ENCODE measurements at places on chromosomes 2 and 18.

DNA sequence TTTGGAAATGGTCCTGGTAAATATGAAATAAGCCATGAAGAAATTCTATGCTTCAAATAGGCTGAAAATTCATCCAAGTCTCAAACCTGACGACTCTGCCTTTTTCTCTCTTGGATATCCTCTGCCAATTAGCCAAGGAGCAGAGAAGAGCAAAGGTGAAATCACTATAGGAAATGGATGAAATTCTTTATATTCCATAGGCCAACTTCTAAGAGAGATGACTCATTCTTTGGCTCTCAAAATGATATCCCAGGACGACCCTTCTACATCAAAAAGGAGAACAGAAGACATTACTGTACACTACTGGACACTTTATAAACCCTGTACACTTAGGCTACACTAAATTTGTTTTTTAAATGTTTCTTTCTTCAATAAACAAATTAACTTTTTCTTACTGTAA lies 22.7 kb downstream of the PDE1A start:
- no peak for DNase-seq

DNA sequence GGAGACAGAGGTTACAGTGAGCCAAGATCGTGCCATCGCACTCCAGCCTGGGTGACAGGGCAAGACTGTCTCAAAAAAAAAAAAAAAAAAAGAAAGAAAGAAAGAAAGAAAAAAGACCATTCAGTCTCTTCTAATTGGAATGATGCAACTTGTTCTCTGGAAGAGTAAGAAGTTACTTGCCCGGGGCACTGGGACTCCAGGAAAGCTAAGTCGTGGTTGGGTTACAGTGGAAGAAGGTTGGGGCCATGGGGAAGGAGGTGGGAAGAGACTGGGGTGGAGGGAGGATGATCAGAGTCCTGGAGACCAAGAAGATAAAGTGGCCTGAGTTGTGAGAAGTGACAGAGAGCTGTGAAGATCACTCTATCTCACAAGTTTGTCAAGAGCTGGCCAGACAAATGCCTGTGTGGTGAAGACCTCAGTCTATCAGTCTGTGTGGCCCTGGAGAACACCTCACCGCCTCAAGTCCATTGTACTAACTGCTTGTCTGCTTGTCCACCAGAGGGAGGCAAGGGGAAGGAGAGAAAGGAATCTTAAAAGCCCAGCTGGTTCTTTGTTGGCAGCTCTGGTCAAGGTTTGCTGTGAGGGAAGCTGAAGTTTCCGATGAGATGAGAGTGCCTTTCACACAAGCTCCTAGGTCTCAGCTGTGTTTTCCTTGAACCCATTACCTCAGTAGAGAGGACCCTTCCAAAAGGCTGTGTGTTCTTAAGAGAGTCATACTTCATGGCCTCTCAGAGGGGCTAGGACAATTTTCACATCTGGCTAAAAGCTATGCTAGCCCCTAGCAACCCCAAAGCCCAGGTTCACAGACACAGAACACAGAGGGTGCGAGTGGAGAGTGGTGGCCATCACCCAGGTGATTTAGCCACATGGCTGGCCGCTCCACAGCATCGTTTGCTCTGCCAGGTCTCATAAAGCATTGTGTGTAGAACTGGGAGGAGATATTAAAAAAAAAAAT lies 72.0 kb upstream of the TMEM178A start:
- DNase-seq: no peak

- DNase-seq: no peak
Measured at GRCh38 chr2:13414897-13415296, 698.2 kb downstream of the TRIB2 start.

DNA sequence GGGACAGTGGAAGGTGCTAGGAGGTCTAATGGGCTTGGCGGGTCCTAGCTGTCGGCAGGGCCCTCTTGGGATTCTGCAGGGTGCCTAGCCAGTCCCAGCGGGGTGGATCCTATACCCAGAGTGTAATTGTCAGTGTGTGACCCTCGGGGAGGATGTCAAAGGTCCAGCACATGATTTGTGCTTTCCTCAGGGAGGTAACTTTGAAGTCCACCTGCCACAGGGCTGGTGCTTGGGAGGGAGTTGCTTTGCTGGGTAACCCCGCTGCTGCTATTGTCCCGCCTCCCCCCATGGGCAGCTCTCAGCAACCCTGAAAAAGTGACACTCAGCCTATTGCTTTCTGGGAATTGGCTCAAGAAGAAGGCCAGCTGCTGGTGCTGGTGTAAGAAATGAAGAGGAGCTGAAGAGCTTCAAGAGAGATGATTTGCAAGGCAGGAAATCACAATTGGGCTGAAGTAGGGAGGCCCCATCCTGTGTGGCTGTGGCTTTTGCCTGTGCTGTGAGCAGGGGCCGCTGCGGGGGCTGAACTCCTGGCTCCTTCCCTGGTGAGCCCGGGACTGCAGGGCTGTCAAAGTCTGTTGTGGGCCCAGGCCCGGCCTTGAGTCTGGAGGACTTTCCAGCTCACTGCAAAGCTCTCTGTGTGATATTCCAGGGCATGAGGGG lies 36.4 kb downstream of the EMILIN2 start:
- no peak for DNase-seq
